ENCODE measurements at places on chromosomes 2 and 18. TPM values are rescaled to one million over a fixed set of nuclear protein-coding genes. Genes with fewer than 3 reads are reported as not detected.

DNA sequence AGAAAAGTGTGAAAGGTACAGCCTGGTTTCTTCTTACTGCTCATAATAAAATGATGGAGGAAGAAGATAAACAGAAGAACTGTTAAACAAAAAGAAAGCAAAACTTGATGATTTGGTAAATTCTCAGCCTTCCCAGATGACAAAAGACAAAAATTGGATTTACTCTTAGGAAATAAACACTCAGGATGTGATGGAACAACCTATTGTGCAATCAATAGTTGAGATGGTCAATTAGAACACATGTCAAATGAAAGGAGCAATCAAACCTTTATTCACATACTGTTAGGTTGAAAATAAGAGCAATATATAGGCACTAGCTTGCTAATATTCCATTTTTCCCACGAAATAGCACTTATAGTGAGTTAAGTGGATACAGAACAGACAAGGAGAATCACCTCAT, 1174.0 kb upstream of the SLC39A10 start:
- no peak for DNase-seq

GRCh38 chr2:70949086-70949485, 13.4 kb downstream of the ATP6V1B1 start:
- no peak for DNase-seq

FLACC1 gene
- total RNA-seq, result 3.8 TPM

FABP1 gene
- 3.0 TPM for total RNA-seq

ANKRD36C gene
- total RNA-seq, result 10.9 TPM

IL37 gene
- not detected for total RNA-seq

TBR1 gene
- not detected for total RNA-seq

Data from esophagus muscularis mucosa (tissue), 4 donors.